NCI-H187 treated with DMSO at 0.1 percent for 48 hours (cell line): ENCODE measurements at places on chromosomes 12 and 14.

GRCh38 chr12:131555197-131555846 is 155.6 kb upstream of the SFSWAP start:
- DNase-seq: no peak

DNA sequence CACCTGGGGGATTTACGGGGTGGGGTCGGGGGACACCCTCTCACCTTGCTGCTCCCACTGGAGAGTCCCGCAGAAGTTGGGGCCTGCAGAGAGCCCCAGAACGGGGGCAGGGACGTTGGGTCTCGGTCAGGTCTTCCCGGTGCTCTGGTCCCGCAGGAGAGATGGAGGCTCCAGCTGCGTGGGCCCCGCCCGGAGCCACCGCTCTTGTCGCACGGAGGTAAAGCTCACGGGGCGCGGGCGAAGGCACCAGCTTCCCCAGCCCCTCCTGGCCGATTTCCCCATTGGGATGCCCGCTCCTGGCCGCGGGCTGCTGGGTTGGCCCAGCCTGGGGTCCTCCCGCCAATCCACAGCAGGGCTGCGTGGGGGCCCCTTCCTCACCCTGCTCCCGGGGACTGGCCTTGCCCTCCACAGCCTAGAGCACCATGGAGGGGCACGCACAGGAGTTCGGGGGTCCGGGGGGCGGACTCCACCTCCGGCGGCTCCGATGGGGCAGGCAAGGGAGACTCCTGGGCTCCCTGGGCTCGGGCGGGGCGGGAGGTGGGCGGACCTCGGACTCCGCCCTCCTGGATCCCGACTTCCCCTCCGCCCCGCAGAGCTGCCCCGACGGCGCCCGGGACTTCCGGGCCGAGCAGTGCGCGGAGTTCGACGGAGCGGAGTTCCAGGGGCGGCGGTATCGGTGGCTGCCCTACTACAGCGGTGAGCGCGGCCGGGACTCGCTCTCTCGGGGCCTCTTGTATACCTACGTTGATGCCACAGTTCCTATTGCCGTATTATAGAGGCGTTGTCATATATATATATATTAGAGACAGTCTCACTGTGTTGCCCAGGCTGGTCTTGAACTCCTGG is 8.4 kb downstream of the PAPLN start:
- no peak for DNase-seq

GRCh38 chr14:78974691-78975090 is 804.5 kb downstream of the NRXN3 start:
- no peak for DNase-seq

GRCh38 chr12:113105606-113106271 is 29.8 kb downstream of the RASAL1 start:
- DNase-seq: no peak

GRCh38 chr12:121476477-121476876 is 76.6 kb downstream of the RNF34 start:
- no peak for DNase-seq

- DNase-seq: no peak
Observed at GRCh38 chr14:95370076-95370475, 50.4 kb upstream of the CLMN start.

DNA sequence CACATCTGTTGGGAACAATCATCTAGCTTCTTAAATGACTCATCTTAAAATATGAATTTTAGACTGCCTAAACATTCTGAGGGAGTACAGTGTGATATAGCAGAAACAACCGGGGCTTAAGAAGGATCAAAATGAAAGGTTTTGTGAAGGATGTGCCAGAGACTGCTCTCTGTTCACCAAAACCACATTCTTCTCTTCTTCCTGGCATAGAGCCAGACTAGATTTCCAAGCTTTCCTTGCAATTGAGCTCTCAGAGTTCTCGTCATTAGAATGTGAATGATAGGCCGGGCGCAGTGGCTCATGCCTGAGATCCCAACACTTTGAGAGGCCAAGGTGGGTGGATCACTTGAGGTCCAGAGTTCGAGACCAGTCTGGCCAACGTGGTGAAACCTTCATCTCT is 94.5 kb downstream of the LRRIQ1 start:
- DNase-seq: no peak

DNA sequence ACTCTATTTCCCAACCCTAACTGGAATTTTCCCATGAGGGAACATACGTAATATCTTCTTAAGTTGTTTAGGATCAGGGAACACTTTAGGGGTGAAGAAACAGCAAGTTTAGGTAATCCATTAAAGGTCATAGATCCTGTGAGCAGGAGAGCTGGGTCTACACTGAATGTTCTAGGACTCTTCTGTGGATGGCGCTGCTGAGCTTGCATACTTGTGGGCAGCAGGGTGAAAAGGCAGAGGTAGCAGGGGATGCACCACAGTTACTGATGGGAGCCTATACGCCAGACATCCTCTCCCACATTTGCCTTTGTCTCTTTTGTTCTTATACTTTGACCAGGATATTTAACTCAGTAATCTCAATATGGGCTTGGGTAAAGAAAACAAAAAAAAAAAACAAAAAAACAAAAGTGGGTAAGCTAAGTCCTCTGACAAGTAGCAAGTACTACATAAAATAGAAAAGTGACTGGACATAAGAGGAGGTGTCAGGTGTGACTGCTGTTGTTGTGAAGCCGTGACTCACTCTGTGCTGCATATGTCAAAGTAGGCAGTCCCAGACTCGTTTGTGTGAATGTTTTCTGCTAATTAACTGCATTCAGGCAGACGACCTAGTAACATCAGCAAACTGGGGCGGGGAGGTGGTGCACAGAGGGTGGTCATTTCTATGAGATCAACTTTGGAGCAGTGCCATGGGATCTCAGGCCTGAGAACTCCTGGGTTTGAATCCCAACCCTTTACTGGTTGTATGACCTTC is 31.6 kb downstream of the NEUROD4 start:
- DNase-seq: no peak

GRCh38 chr12:3538466-3539030 is 47.5 kb downstream of the PRMT8 start:
- DNase-seq: peak; percentile 69

DNA sequence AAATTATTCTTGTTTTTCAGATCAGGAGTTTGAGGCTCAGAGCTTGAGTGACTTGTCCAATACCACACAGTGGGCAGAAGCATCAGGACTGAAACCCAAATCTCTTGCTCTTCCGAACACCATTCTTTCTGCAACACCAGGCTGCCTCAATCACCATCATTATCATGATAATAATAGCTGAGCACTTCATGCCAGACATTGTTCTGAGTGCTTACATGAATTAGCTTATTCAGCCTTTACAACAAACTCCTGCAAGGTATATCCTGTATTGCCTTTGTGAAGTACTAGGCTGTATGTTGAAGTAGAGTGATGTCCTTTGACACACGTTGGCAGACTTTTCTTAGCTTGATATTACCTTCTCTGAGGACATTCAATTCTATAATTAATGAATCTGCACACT is 257.4 kb upstream of the ATP2B1 start:
- DNase-seq: no peak

DNA sequence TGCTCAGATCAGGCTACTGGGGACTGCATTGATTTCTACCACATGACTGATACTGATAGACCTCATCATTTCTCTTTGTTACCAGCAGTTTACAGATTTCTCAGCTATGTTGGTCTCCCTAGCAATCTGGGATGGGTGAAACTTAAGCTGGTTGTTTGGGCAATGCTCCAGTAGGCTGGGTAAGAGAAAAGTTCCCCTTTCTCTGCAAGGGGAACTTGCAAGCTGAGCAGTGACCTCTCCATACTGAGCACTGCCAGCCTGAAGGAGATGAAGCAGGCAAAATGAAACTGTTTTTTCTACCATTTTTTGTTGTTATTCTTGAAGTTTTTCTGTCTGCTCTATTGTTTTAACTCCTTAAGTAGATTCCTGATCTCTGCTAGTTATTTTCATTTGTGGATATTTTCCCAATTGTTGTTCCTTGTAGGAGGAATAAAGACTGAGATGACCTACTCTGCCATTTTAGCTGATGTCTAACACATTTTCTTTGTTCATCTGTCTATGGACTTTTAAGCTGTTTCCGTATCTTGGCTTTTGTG is 1.3 kb upstream of the OR4M1 start:
- no peak for DNase-seq

DNA sequence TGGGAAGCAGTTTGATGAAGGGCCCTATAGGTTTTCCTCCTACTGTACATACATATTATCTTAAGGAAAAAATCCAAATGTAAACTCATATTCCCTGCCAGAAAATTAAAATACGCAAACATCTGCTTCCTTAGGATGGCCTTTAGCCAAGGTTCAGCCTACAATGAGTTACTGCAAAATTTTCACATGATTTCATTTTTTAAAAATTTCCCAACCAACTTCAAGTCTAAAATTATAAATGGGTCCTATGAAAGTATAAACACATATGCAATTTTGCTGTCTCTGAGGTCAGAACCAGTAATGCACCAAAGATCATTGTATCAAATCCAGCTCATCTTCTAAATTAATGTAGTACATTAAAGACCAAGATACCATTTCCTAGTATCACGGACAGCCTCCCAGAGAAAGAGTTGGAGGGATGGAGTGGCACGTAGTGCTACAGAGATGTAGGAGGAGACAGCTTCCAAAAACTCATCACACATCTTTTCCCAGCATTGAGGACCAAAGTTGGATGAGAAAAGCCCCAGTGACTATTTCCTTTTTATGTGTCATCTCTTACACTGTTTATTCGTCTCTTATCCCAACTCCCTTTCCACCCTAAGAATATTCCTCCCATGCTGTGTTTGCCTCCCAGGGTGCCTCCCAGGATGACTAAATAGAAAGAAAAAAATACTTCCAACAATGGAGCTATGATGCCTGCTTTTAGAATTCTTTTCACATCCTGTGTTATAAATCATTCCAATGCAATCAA is 92.3 kb upstream of the SLCO1C1 start:
- no peak for DNase-seq

- no peak for DNase-seq
Observed at GRCh38 chr14:91405241-91405721, 12.3 kb downstream of the CCDC88C start.

DNA sequence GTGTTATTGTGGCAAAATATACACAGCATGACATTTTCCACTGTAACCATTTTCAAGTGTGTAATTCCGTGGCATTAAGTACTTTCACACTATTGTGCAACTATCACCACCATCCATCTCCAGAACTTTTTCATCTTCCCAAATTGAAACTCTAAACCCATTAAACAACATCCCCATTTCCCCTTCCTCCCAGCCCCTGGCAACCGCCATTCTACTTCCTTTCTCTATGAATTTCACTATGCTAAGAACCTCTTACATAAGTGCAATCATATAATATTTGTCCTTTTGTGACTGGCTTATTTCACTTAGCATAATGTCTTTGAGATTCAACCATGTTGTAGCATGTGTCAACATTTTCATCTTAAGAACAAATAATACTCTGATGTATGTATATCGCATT is 67.8 kb upstream of the PYGL start:
- no peak for DNase-seq

- DNase-seq: no peak
Observed at GRCh38 chr12:1616233-1617066, 12.6 kb upstream of the WNT5B start.

GRCh38 chr14:60217713-60218112 is 31.3 kb upstream of the PPM1A start:
- peak; percentile 24 for DNase-seq

GRCh38 chr14:70943838-70944237 is 36.6 kb downstream of the PCNX1 start:
- DNase-seq: no peak

- no peak for DNase-seq
Observed at GRCh38 chr12:44433659-44434058, 442.5 kb downstream of the NELL2 start.
